H9 (cell line): ENCODE measurements at places on chromosomes 16 and 17.

- peaks cover 10% of the 10 kb centered on the region for H3K4me1 ChIP-seq
- H3K27ac ChIP-seq = no peak overlapping the region
- DNase-seq = peak; percentile 91
- H3K4me3 ChIP-seq = peak overlapping the region; percentile 33; the same call in 1 of the 2 replicates
Observed at GRCh38 chr17:32279891-32280716, 14.5 kb downstream of the RHBDL3 start.

- no peaks in the 10 kb centered on the region for H3K27me3 ChIP-seq
- no peaks in the 10 kb centered on the region for H3K36me3 ChIP-seq
- H3K27ac ChIP-seq = no peak overlapping the region
- no peak overlapping the region for H3K4me3 ChIP-seq
- H3K4me1 ChIP-seq = peaks cover under 1% of the 10 kb centered on the region; the same call in 1 of the 2 replicates
Observed at GRCh38 chr16:82638095-82638798, 11.5 kb downstream of the CDH13 start.

- DNase-seq = no peak
- no peaks in the 10 kb centered on the region for H3K36me3 ChIP-seq
- H3K27ac ChIP-seq = no peak overlapping the region
- no peaks in the 10 kb centered on the region for H3K27me3 ChIP-seq
- no peak overlapping the region for H3K4me3 ChIP-seq
- H3K4me1 ChIP-seq = no peaks in the 10 kb centered on the region
Observed at GRCh38 chr16:54897930-54898329, 32.7 kb upstream of the IRX5 start.

GRCh38 chr17:28466521-28467048, 6.9 kb upstream of the SLC13A2 start:
- no peak overlapping the region for H3K4me3 ChIP-seq
- H3K4me1 ChIP-seq = no peaks in the 10 kb centered on the region; the same call in 1 of the 2 replicates
- no peaks in the 10 kb centered on the region for H3K27me3 ChIP-seq
- DNase-seq = no peak
- no peaks in the 10 kb centered on the region for H3K36me3 ChIP-seq
